Myocyte (in vitro differentiated cells): ENCODE measurements at places on chromosomes 1 and 21. TPM values are rescaled to one million over a fixed set of nuclear protein-coding genes. Genes with fewer than 3 reads are reported as not detected.

- no peak for DNase-seq
These were observed 63.9 kb downstream of the VWA5B1 start for GRCh38 chr1:20354610-20355009.

GRCh38 chr21:39005502-39005787 lies 177.8 kb downstream of the PSMG1 start:
- no peak for DNase-seq

Gene SLC35A3
- total RNA-seq: 17.5 and 22.6 TPM in 2 replicates

GRCh38 chr1:229485318-229485717 lies 22.8 kb downstream of the NUP133 start:
- DNase-seq: no peak

Gene NAXE
- total RNA-seq: 51.9 and 55.3 TPM in 2 replicates

Gene LMNA
- total RNA-seq: 1,328 and 1,573 TPM in 2 replicates

GRCh38 chr1:153343040-153343681 lies 5.5 kb downstream of the PGLYRP4 start:
- no peak for DNase-seq

Gene TRIM17
- total RNA-seq: not detected in 2 replicates

DNA sequence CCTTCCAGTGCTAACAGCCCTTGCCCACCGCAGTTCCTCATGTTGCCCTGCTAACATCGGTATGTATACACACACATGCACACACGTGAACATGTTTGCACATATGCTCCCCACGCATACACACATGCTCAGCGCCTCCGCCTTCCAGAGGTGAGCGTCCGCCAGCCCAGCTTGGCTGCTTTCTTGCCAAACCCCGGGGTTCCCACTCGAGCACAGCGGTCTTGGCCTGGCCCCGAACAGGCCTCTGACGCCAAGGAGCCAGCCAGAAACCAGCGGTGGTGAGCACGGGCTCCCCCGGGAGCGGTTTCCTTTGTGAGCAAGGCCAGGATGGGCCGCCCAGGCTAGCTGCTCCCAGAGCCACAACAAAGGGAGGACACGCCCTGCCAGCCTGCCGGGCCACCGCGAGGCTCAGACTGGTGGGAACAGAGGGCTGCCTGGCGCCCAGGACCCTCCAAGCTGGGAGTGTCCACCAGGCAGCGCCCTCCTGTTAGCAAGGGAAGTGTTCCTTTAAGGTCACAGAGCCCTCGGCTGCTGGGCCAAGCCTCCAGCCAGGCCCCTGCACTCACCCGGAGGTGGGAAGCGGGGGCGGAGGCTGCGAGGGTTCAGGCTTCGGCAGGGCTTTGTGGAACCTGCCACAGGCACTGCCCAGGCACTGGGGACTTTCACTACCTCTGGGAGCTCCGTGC lies 65.4 kb downstream of the ALPL start:
- DNase-seq: peak; percentile 55

DNA sequence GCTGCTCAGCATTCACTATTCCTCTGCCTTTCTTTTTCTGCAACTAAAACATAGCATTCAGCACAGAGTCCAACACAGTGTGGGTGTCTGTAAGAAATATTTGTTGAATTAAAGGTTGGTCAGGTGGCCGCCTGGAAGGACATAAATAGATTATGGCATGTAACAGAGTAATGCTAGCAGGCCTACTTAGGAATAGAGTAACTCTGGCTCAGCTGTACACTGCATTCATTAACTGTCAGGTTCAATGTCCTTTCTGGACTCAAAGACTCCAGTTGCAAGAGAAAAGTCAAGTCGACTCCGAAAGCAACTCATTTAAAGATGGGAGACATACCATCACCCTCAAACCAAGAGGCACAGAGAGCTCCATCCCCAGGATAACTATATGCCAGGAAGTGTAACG lies 116.0 kb downstream of the LMX1A start:
- DNase-seq: no peak

DNA sequence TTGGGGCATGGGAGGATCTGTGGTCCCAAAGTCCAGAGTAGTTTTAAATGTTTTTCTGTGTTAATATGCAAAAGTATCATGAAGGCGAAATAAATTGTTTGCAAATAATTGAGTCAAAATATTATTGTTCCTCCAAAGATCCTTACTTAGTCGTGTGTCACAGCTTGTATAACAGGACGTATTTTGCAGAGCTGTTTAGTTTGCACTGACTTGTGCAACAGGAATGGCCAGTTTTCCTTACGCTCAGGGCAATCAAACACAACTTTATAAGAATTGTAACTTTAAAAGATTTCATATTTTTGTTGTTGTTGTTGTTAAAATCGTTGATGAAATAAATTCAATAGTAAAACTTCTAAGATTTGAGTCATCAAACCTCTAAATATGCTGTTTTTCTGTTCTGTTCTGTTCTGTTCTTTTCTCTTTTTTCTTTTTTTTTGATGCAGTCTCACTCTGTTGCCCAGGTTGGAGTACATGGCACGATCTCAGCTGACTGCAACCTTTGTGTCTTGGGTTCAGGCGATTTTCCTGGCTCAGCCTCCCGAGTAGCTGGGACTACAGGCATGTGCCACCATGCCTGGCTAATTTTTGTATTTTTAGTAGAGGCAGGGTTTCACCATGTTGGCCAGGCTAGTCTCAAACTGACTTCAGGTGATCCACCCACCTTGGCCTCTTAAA lies 60.6 kb downstream of the UCK2 start:
- DNase-seq: no peak

DNA sequence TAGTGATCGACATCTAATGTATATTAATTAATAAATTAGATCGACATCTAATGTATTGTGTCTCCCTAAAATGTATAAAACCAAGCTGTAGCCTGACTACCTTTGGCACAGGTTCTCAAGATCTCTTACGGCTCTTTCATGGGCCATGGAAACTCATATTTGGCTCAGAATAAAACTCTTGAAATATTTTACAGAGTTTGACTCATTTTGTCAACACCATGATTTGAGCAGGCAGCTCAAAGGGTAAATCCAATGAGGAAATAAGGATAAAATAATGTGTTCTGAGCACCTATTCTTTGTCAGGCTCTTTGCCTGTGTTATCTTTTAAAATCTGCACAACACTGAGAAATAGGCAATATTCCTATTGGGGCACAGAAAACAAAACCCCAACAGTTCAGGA lies 223.4 kb upstream of the DUSP10 start:
- DNase-seq: no peak

Gene EPRS1
- 69.3 and 83.8 TPM in 2 replicates for total RNA-seq

DNA sequence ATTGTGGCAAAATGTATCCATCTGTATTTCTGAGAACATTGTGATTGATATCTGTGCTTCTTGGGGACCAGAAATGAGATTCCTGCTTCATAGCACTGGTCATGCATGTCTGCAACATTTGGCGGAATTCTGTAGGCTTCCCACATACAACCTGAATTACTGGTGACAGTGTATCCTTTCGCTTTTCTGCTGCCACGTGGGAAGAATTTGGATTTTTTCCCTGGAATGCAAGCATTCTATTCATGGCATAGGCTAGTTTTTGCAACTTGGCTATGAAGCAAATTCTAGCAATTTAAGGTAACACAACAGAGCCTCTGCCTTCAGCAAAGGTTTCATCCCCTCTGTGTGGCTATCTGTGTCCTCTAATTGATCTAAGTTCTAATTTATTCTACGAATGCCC lies 85.9 kb downstream of the BCAR3 start:
- no peak for DNase-seq

DNA sequence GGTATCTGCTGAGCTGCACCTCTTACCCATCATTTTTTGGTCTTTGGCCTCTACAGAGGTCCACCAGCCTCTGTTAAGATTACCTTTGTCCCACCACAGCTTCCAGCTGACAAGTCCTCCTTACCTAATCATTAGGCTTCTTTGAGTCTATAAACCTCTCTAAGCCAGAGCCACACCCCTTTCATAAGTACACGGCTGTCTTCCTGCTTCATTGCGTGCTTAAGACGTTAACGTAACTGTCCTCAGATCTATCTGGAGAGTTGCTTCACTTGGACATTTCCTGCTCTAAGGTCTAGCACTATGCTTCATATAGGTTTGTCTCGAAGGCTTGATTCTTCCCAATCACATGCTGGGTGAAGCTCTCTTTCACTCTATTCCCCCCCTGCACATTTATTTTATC lies 71.0 kb upstream of the CACHD1 start:
- no peak for DNase-seq

Gene GCSAML
- not detected in 2 replicates for total RNA-seq

DNA sequence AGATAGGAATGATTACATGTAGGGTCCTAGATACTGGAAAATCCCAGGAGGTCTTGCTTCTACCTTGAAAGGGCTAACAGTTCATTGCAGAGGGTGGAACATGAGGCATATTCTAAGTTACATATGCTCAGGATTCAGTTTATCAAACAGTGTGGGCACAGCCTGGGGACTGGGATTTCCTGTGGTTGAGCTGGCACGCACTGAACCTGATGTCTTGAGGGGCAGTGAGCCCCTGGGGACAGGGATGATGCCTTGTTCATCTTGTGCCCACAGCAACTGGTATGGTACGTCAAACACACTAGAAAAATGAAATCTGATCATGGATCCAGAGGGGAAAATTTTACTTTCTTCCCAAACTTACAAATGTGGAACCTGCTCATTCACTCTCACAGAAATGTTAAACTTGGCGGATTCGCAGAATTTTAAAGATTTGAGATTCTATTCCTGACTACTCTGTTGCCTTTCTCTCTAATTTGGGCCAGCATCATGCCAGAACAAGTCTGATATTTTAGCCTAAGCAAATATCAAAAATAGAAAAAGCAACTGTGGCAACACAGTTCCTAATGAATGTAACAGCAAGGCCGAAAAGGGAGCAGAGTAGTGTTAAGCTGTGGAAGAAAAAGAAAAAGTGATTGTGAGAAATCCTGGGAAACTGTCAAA lies 68.2 kb upstream of the COL24A1 start:
- peak; percentile 69 for DNase-seq

- no peak for DNase-seq
These were observed 639.7 kb upstream of the CXADR start for GRCh38 chr21:16873176-16873575.

DNA sequence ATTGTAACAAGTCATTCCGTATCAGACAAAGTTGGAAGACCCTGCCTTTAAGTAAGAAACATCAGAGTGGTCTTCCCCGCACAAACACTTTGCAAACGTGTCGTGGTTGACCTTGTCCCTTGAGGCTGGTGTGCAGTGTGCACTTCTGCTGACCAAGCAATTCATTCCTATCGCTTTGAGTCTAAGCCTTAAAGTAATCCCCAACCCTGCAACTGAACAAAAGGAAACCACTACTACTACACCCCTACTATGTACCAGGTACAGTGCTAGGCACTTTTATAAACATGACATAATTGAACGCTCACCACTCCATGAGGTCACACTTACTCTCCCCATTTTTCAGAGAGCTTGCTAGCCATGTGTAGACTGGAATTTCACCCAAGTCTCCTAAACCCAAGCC lies 10.6 kb downstream of the ITPKB start:
- DNase-seq: no peak

DNA sequence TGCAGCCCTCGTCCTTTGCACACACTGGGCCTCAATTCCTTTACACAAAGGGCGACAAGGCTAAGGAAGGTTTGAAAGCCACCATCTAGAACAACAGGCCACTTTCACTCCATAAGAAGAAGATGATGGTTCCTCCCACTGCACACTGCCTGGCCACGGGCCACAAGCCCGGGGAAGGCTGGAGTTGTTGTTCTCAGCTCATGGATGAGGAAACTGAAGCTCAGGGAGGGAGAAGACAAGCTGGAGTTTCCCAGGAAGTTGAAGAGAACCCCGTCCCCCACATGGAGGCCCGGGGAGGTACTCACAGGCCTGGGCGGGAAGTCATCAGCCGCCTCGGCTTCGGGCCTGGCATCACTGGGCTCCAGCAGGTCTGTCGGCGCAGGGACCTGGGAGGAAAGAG lies 24.6 kb upstream of the DDOST start:
- no peak for DNase-seq

DNA sequence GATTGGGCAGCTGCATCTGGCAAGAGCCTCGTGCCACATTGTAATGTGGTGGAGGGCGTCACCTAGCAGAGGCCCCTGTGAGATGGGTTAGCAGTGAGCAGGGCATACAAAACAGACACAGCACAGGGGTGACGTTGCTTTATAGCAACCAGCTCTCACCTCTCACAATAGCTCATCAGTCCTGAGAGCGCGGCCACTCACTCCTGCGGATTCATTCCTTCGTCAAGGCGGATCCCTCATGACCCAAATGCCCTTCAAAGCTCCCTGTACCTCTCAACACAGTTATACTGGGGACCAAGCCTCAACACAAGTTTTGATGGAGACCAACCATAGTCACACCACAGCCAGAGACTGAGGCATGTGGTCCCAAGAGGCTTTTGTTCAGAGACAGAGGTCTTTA lies 22.9 kb downstream of the SLC37A1 start:
- no peak for DNase-seq

DNA sequence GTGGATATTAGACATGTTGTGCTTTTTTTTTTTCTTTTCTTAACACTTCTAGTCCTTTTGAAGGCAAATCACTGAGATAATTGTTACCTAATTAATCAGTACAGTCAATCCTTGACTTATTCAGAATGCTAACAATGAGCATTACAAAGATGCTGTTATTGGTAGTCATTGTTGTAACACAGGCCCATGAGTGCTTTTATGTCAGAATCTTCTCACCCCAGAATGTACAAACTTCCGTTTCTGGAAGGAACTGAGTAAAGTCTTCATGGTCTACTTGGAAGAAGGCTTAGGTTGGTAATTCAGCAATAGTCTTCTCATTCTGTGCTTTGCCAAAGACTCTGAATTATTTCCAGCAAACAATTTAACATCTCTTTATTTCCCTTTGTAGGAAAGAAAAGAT lies 3.1 kb downstream of the KCNK1 start:
- DNase-seq: no peak

GRCh38 chr1:119068427-119068826 lies 72.0 kb downstream of the WARS2 start:
- no peak for DNase-seq

- DNase-seq: no peak
These were observed 290.0 kb downstream of the S1PR1 start for GRCh38 chr1:101526813-101527212.

DNA sequence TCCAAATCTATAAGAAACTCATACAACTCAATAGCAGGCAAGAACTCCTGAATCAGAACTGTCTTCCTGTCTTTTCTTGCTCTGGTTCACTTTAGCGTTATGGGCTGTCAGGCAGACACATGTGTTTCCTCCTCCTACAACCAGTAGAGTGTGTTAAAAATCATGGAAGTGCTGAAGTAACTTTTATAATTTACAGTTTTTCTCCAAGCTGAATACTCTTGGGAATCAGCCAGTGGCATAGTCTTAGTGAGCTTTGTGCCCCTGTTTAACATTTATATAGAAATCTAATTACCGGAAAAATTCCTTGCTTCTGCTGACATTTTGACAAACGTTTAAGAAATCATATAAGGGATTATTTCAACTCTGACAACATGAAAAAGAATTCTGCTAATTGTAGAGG lies 113.1 kb upstream of the RGS18 start:
- no peak for DNase-seq

- no peak for DNase-seq
These were observed 612.1 kb downstream of the MRPL39 start for GRCh38 chr21:24995216-24995615.
